NT2/D1 (cell line): ENCODE measurements at places on chromosomes 6 and 20.
A peak's percentile ranks its signal among the peaks of the same experiment; 100 is the strongest.

GRCh38 chr6:126770176-126770575 lies 348.3 kb upstream of the RSPO3 start:
- DNase-seq, result no peak

GRCh38 chr6:70059039-70059719 lies 192.8 kb downstream of the COL19A1 start:
- DNase-seq, result no peak

DNA sequence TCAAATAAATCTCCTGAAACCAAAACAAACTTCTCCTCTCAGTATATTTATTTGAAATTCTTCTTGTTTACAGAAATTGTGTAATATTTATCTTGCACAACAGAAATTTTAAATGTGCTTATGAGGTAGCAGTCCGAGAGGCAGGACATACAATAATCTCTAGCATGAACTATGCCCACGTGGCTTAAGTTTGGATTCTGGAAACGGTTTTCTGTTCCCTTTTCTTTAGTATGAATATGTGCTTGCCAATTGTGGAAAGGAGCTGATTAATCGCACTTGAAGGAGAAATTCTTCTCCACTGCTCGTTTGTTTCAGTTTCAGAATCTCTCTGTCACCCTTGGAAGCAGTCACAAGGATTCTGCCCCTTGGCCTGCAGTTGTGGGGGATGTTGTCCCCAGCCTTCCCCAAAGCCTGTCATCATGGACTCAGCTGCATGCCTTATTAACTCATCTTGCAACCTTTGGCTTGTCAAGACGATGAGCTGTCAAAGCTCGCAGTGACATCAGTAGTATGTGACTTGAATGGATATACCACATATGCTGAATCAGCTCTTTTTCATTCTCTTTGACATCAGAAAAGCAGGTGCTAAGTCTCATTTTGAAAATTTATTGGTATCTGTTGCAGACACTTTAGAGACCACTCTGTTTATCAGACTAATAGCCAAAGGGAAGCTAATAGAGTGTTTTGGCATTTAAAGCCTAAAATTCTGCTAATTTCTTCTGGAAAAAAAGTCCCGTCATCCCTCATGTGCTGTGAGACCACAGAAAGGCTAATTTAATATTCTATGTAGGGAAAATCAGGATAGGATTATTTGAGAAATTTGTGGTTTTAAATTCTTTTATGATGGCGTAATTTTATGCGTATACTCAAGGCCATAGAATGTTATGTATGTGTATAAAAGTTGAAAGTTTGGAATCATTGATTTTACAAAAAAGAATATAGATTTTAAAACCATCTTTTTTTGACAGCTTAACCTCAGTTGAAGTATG lies 186.8 kb downstream of the ARID1B start:
- no peak for DNase-seq

GRCh38 chr6:164856138-164856537 lies 453.3 kb downstream of the C6orf118 start:
- no peak for DNase-seq

GRCh38 chr6:99613705-99614429 lies 7.2 kb downstream of the PRDM13 start:
- no peak for DNase-seq

DNA sequence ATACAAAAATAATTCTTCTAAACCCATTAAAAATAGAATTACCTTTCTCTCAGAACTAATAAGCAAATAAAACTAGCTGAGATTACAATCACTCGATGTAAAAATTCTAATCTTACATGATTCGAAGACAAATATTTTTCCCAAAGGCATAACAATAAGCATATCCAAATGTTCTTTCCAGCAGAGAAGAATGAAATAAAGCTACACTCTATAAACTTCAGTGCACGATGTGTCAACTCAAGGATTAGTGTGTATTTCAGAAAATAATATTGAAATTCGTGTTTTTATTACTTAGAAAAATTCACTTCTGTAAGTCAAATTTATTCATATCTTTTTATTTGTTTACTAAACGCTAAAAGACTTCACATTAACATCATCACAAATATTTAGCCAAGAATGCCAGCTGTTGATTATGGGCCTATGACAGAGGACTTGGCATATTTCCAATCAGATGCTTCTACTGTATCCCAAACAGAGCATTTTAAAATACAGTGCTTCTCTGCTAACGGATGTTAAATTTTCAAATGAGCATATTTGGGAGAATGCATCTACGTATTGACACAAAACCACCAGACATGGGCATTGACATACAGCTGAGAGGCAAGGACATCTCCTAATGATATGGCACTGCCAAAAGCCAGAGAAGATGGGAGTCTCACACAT lies 54.7 kb upstream of the PDE7B start:
- no peak for DNase-seq

GRCh38 chr6:3631186-3631585 lies 120.3 kb downstream of the PXDC1 start:
- no peak for DNase-seq

GRCh38 chr6:116801971-116802370 lies 26.9 kb downstream of the GPRC6A start:
- DNase-seq, result no peak

DNA sequence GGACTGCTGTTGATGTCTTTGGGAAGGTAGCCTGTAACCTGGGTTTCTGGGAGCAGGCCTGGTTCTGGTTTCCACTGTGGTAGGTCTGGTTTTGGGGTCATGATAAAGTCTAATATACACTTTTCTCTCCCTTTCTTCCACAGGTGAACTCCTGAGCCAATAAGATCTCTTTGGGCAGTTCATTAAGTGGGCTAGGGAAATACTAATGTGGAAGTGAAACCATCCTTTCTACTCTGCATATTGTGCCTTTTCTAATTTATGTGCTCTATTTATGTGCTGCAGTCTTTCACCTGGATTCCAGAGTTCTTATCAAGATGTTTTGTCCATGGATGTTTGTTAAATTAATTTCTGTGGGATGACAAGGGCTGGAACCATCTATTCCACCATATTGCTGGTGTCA lies 165.7 kb upstream of the PTPRK start:
- no peak for DNase-seq

DNA sequence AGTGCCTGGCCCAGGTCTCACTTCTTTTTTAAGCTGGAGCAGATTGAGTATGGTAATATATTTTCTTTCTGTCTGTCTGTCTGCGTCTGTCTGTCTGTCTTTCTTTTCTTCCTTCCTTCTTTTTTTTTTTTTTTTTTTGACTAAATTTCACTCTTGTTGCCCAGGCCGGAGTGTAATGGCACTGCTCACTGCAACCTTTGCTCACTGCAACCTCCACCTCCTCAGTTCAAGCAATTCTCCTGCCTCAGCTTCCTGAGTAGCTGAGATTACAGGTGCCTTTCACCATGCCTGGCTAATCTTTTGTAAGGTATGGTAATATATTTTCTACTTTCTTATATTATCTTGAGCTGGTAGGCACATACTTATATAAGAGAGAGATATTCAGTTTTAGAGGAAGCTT lies 196.3 kb upstream of the MARCKS start:
- no peak for DNase-seq

DNA sequence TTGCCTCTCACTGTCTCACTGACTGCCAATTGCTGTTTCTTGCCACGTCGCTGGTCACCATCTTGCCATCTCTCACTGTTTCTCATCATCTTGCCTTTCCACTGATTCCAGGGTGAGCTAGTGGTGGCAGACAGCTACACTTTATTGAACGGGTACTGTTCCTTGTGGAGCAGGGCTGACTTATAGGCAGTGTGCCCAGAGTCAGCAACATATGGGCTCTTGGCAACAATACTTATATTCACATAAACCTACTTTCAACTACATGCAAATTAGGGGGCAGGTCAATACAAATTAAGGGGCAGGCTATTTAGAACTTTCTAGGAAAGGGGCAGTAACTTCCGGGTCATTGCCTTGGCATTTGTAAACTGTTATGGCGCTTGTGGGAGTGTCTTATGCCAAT lies 186.2 kb upstream of the SYNDIG1 start:
- no peak for DNase-seq

DNA sequence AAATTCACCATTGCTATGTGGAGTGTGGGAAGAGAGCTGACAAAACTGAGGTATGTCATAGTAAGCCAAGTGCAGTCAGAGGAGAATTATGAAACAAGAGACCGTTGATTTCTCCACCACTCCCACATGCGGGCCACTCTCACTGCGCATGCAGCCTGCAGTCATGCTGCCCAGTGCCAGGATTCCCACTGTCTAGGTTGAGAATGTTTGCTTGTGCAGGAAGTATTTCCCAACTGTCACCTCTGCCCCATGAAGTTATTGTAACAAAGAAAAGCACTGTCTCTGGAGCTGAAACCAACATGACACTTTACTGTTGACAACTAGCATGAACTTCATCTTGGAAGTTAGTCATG lies 18.7 kb upstream of the SFT2D1 start:
- DNase-seq, result no peak

DNA sequence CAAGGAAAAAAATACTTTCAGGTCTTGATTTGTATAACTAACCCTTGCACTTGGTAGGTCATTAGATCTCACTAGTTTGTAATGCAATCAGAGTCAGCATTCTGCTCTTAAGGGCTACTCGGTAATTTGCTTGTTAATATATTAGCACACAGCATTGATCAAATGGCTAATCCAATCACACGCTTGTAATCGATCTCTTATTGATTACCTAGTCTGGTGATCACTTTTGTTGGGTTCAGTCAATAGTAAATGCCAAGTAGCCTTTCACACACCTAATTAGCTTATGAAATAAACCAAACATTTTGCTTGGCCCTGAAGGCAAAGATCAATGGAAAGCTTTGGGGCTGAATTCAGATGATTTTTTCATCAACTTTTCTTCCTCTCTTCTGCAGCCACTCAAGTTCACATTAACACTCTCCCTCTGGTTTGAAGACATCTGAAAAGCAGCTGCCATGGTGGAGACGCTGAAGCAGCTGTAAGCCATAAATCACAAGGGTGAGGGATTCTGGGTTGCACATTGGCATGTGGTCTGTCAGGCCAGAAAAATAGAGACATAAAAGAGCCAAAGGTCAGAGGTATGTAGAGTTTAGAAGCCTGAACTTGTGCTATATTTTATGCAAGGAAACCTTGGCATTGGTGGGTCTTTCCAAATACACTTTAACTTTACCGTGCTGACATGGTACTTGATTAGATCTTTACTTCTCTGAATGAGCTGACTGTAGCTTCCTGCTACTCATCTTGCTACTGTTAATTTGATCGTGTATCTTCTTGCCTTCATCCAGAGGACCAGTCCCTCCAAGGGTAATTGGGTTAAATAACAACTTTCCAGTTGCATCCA lies 234.4 kb downstream of the SIM1 start:
- no peak for DNase-seq

- no peak for DNase-seq
These were observed 383.0 kb downstream of the TBC1D32 start for GRCh38 chr6:120951258-120951657.

DNA sequence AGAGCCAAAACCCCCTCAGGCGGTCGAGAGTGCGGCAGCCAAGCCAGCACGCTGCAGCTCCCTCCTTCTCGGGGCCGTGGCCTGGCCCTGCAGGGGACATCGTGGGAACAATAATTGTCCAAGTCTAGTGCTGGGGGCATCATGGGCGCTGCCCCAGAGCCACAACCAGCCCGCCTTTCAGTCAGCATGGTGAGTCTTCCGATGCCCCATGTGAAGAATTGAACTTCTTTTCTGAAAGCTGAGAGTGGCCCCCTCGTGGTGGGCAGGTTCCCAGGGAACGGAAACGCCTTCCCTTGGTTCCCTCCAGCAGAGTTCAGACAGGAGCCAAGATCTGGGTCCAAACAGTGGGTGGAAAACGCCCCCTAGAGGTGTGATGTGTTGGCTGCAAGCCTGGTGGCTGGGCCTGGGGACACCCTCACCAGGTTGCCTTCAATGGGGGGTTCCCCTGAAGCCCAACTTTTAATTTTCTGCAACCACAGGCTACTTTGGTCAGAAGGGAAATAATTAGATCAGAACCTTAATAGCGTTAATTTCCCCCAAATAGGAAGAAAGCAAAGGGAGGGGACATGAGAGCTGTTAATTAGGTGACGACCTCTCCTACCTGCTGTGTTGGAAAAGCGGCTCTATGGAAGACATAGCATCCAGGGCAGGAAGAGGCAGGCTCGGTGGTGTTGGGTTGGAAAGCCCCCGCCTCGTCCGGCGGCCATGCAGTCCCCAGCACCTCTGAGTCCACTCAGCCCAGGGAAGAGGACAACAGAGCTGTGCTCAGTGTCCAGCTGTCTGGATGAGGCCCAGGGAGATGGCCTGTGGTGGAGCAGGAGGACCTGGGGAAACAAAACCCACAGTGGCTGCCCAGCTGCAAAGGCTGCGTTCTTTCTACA lies 4.7 kb upstream of the MRGBP start:
- peak; percentile 93 for DNase-seq

GRCh38 chr6:29710281-29710941 lies 12.8 kb upstream of the HLA-F start:
- no peak for DNase-seq

DNA sequence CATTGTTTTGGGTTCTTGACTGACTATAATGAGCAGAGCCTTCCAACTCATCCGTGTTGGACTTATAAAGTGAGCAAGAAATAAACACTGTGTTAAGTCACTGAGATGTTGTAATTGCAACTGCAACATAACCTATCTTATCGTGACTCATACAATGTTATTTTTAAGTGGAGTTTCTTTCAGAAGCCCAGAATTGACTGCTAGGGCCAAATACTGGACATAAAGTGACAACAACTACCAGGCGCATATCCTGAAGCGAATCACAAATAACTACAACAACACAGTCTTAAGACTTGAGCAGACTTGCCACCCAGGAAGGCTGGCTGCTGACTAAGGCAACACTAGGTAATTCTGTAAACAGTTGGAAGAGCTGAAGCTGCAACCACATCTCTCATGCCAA lies 326.6 kb downstream of the COL12A1 start:
- DNase-seq, result no peak

DNA sequence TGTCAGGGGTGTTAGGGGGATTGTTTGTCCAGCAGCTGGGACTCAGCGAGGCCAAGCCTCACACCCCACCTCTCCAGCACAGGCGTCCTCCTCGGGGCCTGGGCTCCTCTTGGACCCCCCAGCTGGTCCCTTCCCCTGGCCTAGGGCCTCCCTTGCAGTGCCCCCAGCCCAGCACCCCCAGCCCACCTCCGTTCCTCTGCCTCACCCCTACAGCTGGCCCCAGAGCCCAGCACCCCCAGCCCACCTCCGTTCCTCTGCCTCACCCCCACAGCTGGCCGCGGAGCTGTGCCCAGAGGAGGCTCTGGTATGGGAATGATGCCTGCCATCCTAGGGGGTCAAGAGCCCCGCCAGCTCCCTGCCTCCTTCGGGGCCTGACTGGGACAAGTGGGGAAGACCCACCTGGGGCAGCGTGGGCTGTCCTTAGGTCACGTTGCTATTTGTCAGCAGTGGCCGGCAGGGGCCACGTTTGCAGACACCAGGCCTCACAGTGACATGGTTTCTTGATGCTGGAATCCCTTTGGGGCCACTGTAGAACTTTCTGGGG lies 7.9 kb upstream of the COL20A1 start:
- no peak for DNase-seq

GRCh38 chr6:127146932-127147331 lies 28.5 kb downstream of the RSPO3 start:
- DNase-seq, result peak; percentile 5

GRCh38 chr20:39835130-39835842 lies 853.8 kb downstream of the MAFB start:
- no peak for DNase-seq
